ENCODE measurements at places on chromosomes 3 and 15. TPM values are rescaled to one million over a fixed set of nuclear protein-coding genes. Genes with fewer than 3 reads are reported as not detected.

DNA sequence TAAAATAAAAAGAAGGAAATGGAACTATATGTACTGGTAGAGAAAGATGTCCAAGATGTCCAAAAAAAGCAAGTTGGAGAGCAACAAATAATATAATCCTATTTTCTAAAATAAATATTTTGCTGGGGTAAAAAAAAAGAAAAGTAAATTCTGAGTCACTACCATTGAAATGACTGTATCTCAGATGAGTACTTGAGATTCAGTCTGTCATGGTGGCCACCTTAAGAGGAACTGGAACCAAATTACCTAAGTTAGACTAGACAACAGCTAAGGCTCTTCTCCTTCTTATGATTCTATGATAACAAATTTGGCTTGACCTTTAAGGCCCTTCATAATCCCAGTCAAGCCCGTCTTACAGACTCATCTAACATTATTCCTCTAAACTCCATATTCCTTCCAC lies 270.6 kb upstream of the HES1 start:
- DNase-seq, result no peak

DNA sequence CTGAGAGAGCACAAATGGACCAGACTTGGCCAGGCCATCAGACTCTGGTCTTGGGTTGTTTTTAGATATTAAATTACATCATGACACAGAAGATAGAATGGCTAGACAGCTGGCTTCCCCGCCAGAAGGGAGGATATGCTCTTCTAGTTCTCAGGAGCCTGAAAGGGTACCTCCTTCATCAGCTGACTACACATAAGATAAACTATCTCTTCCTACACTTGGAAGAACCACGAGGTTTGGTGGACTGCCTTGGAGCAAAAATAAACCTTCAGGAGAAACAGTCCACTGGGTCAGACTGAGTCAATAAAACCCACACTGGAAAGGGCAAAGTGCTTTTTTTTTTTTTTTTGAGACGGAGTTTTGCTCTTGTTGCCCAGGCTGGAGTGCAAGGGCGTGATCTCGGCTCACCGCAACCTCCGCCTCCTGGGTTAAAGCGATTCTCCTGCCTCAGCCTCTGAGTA lies 26.3 kb upstream of the DYNC1LI1 start:
- DNase-seq, result no peak

Gene IL16
- 9.2 TPM for total RNA-seq

Gene KBTBD12
- total RNA-seq, result 4.6 TPM

DNA sequence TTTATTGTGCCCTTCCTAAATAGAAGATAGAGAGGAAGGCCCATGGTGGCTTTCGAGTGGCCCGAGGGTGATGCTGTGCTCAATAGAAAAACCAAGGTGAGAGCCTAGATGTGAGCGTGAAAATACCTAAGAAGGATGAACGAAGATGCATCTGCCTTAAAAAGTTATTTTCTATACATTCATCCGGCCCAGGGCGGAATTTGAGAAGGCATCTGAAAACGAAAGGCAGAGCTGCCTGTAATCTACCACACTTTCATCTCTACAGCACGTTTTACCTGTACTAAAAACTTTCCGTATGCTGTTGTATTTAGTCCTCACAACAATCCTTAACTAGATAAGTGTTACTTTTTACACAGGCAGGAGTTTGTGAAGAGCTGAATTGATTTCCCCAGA lies 1.4 kb downstream of the DUT start:
- DNase-seq, result no peak

- no peak for DNase-seq
These were observed 217.2 kb upstream of the UMPS start for GRCh38 chr3:124512881-124513609.

- no peak for DNase-seq
These were observed 49.4 kb upstream of the SYNPR start for GRCh38 chr3:63228677-63229076.

DNA sequence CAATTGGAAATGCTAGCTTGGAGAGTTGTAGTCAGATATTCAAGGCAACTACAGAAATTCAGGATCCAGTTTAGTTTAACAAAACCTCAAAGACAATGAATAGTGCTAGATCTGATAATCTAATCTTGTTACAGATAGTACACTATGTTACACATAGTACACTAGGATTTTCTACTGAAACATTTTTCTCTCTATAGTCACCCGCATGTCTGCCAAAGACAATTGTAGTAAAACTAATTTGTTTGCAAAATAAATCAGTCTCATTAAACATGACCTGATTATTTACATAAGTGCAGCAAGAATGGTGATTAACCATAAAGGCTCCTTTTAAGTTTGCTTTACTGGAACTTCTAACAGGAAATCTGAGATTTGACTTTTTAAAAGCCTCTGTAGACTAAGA lies 52.0 kb downstream of the ILDR1 start:
- no peak for DNase-seq

DNA sequence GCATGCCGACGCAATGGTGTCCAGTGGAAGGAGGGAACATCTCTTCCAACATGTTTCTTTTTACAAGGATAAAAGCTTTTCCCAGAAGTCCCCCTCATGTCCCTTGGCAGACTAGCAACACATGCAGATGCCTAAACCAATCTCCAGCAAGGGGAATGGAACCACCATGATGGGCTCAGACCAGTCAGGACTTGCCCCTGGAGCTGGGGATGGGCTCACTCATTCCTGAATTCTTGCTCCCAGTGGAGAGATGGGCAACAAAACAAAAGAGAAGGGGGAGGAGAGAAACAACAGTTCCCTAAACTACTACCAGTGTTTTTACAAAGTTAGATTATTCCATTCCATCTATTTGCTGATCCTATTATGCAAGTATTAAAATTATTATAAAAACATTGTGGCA lies 76.8 kb upstream of the OXTR start:
- no peak for DNase-seq

Gene TMC3
- not detected for total RNA-seq

DNA sequence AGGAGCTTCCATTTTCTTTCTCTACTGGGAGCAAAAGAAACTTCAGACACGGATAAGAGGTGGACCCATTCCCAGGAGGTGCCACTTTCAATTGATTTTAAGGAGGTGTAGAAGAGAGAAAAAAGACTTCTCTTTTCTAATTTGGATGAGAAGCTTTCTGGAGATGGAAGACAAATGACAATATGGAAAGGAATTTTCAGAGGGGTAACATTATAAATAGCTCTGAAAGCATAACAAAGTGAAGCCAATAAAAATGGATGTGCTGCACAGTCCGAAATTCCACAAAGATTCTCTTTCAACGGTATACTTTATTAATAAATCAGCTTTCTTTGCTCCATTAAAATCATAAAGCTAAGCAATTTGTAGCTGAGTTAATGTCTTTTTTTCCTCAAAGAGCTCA lies 607.2 kb upstream of the MDFIC2 start:
- DNase-seq, result no peak

DNA sequence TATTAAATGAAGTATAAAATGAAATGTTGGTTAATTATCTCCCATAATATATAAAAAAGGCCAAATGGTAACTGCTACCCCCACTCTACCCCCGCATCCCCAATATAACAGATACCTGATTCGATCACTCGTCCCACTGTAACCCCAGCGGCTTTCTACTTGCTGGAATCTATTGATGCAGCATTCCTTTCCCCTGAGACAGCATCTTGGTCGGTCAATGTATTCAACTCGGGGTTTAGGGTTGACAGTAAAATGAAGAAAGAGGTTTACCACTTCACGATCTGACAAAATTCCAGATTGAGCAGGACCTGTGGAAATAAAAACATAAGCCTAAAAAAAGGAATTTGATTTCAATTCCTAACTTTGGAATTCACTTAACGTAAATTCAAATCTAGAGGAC lies 18.6 kb upstream of the C15orf40 start:
- DNase-seq, result no peak

DNA sequence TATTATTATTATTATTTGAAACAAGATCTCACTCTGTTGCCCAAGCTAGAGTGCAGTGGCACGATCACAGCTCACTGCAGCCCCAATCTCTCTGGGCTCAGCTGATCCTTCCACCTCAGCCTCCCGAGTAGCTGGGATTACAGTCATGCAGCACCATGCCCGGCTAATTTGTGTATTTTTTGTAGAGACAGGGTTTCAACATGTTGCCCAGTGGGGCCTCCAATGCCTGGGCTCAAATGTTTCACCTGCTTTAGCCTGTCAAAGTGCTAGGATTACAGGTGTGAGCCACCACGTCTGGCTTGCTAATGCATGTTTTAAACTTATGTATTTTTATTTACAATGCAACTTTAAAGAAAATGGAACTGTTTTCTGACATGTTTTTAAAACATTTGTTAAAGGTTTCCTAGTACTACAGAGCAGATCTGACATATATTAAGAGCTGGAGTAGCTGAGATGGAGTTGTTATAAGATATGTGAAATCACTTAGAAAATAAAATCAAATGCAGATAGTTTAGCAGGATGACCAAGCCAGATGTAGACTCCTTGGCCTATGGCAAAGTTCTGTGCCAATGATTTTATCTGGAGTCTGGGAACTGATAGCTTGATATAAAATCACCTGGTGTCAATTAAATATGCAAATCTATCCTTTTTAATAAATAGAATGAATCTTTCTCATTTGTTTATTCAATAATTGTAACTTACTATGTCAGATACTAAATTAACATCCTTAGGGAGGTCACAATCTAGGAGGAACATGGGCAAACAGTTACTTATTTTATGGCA lies 310.1 kb upstream of the NAALADL2 start:
- no peak for DNase-seq

GRCh38 chr3:38649500-38650247 lies at the start of gene SCN5A:
TSS of gene SCN5A (minus strand) at chr3:38649687. CDS start at chr3:38633307, 16,380 bp downstream.
- peak; percentile 54 for DNase-seq

Gene SLC6A1
- 0.21 TPM for total RNA-seq

GRCh38 chr3:16509721-16510619 lies 3.5 kb downstream of the RFTN1 start:
- DNase-seq, result no peak

Gene NR1I2
- total RNA-seq, result 71.2 TPM

Gene CSPG4
- total RNA-seq, result 2.1 TPM

GRCh38 chr3:119924111-119925094 lies 142.5 kb downstream of the NR1I2 start:
- no peak for DNase-seq

Gene B3GNT5
- 106 TPM for total RNA-seq

DNA sequence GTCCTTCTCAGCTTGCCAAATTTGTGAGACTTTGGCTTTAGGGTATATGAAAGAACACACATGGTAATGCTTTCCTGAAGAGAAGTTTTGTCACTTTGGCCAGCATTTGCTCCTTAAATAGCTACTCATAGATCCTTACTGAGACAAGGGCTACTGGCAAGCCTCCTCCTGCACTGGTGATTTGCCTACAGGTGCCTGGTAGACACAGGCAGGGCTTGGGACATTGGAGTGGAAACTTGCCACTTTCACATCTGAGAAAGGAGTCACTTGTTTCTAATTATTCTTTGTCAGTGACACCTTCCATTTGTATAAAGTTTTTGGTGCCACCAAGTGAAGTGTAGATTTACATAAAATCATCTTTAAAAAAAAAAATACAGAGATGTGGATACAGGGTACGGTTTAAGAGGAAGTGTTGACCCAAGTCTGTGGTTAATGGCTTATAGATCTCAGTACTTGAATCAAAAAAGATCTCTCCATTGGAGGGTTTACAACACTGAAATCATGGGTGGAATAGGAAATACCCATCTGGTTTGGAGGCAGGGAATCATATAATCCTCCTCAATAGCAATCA lies 132.8 kb upstream of the GADL1 start:
- DNase-seq, result no peak

Gene GOLGA8N
- total RNA-seq, result 3.9 TPM

- no peak for DNase-seq
These were observed 4.8 kb downstream of the SECISBP2L start for GRCh38 chr15:49041426-49041825.

Gene SERINC4
- 0.12 TPM for total RNA-seq

Gene GOLGA8M
- not detected for total RNA-seq

DNA sequence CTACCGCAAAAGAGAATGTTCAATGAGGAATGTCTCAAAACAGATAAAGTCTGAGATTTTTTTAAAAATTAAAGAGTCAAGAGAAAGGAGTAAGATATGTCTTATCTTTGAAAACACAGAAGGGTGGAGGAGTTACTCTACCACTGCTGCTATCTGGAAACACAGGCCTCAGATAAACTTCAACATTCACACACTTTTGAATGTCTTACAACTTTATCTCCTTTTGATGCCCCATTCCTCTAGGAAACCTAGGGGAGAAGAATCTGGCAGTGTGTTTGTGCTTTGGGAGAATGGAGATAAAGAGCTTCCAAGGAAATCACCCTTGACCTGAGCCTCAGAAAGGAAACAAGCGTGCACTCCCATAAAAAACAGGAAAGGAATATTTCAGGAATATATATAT lies 468.2 kb downstream of the PLOD2 start:
- no peak for DNase-seq

DNA sequence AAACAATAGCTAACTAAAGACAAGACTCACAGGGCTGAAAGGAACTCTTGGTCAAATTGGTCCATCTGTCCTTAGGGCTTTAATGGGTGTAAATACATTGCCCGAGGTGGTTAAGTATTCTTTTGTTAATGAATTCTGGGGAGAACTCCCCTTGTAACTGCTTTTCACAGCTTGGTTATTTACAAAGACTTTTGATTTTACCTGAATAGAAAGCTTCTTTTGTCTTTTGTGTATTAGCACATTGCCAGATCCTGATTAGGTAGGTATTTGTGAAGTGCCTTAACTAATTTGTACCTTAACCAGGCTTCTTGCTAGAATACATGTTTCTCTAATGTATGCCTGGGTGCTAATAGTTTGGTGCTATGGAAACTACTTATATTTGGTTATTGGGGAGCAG lies 14.0 kb downstream of the CHD2 start:
- no peak for DNase-seq

- no peak for DNase-seq
These were observed 35.7 kb downstream of the MECOM start for GRCh38 chr3:169627789-169628188.

- no peak for DNase-seq
These were observed 65.5 kb downstream of the CORO2B start for GRCh38 chr15:68644083-68644904.

Gene CNTN3
- total RNA-seq, result 7.6 TPM

Gene CCDC71
- total RNA-seq, result 16.3 TPM

Gene MRPL3
- 52.4 TPM for total RNA-seq

Gene KY
- total RNA-seq, result not detected

GRCh38 chr3:143362115-143362991 lies 242.8 kb downstream of the CHST2 start:
- DNase-seq, result no peak

Gene ERICH6
- total RNA-seq, result not detected

DNA sequence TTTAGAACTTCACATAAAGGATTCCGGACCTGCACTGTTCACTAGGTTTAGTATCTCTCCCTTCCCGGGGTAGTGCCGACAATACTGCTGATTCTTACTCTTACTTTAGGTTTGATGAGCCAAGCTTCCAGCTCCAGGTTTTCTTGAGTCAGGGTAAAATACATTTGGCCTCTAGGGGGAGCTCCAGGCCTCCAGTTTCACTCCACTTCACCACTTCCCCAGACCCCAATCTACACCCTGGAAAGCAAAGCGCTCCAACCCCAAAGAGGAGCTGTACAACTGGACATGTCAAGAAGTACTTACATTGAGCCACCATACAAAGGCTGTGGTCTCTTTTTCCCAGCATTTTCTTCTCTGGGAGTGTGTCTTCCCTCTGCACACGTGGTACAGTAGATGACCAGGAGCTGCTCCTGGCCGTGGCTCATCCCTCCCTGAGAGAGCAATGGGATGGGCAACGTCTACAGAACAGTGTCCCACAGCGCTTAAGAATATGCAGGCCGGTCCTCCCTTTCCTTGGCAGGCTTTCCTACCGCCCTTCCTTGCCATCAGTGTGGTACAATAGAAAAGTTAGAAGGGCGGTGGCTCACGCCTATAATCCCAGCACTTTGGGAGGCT lies 93.9 kb upstream of the CCDC80 start:
- DNase-seq, result no peak
